Activated T-cell treated with anti-CD3 and anti-CD28 coated beads, Interleukin-2, amount 50 U/mL, for 4 hours (primary cell): ENCODE measurements at places on chromosomes 4 and X. TPM values are rescaled to one million over a fixed set of nuclear protein-coding genes. Genes with fewer than 3 reads are reported as not detected.

DNA sequence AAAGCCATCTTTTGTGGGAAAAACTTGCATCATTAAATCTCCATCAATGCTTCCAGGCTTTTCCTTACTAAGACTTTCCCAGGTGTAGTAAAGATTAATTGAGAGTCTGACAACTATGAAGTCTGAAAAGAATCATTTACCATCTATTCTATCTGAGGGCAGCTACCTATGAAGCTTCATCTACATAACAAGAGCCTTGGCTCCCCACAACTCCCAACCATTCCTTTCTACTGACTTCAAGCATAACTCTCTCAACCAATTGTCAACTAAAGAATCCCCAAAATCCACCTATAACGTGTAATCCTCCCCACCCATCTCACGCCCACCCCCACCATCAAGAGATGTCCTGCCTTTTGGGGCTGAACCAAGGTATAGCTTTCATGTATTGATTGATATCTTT, 101.5 kb upstream of the GABRA2 start:
- no peak for DNase-seq

The CDKL5 gene
- 0.83 TPM for total RNA-seq

DNA sequence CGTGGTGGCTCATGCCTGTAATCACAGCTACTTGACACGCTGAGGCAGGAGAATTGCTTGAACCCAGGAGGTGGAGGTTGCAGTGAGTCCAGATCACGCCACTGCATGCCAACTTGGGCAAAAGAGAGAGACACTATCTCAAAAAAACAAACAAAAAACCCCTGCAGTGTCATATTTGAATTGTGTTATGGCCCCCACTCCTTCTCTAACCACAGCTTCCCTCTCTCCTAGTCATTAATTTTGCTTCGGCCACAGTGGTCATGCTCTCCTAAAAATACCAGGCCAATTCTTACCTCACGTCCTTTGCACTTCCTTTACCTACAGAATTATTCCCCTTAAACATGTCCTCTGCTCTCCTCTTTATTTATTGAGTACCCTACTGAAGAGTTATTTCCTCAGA, 206.1 kb downstream of the PPP3CA start:
- no peak for DNase-seq

DNA sequence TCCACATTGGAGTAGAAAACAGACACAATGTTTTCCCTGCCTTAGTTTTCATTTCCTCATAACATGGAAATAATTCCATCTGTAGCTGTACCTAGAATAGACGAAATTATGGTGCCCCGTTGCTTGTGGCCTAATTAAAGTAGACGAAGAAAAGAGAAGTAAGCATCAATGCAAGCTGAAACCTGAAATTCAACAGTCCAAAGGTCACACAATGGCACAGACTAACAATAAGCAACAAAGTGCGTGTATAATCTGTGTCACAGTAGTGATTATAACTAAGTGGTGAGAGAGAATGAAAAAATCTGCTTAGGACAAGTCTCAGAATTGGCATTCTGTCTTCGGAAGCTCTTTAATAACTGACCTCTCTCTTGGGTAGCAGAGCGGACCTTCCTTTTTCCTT, 24.3 kb downstream of the MAGEB17 start:
- DNase-seq: no peak

The ADAM29 gene
- not detected for total RNA-seq

- DNase-seq: no peak
Observed at GRCh38 chrX:23365541-23365940, 30.9 kb downstream of the PTCHD1 start.

The MAGEE2 gene
- total RNA-seq: not detected

GRCh38 chr4:159505266-159505975, 402.5 kb downstream of the RAPGEF2 start:
- DNase-seq: no peak

GRCh38 chr4:93759506-93759905, 69.0 kb upstream of the ATOH1 start:
- DNase-seq: no peak

GRCh38 chr4:81445196-81445595, 26.5 kb downstream of the RASGEF1B start:
- DNase-seq: no peak

DNA sequence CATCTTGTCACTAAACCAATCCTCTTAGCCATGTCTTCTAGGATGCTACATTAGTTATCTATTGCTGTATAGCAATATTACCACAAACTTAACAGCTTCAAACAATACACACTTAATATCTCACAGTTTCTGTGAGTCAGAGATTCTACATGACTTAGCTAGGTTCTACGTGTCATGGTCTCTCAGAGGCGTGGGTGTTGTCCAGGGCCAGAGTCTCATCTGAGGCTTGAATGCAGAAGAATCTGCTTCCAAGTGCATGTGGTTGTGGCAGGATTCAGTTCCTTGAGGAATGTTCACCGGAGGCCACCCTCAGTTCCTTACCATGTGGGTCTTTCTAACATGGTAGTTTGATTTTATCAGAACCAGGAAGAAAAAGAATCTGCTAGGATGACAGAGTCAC, 26.4 kb downstream of the PPP1R2C start:
- no peak for DNase-seq

DNA sequence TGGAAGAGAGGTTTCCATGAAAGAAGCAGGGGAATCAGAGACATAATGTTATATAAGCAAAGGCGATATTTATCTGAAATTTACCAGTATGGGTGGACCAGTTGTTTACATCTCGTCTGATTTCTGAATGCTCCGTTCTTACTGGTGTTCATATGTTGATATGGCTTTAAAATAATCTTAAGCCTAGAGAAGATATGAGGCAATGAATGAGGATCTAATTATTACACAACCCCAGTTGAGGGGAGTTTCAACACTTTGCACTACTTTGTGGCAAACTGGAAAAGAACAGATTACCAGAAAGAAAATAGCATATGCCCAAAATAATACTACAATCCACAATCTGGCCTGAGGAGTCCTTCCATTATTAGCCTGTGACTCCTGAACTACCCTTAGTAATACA, 263.3 kb upstream of the MAGEB2 start:
- no peak for DNase-seq

The SLC9B2 gene
- 41.7 TPM for total RNA-seq

DNA sequence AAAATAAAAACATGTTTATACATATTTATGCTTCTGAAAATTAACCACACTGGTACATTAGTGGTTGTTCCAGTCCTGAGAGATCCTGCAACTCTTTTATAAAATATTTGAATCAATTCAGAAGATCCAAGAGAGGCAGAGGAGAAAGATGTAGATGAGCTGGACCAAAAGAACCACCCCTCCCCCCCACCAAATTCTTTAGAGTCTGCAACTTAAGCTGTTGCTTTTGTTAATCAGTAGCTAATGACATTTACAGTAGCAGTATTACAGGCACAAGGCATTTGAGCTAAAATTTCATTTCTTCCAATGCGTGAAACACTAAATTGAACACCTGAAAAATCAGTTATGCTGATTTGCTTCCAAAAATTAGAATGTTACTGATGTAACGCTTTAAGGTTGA, 61.5 kb downstream of the PDK3 start:
- no peak for DNase-seq

DNA sequence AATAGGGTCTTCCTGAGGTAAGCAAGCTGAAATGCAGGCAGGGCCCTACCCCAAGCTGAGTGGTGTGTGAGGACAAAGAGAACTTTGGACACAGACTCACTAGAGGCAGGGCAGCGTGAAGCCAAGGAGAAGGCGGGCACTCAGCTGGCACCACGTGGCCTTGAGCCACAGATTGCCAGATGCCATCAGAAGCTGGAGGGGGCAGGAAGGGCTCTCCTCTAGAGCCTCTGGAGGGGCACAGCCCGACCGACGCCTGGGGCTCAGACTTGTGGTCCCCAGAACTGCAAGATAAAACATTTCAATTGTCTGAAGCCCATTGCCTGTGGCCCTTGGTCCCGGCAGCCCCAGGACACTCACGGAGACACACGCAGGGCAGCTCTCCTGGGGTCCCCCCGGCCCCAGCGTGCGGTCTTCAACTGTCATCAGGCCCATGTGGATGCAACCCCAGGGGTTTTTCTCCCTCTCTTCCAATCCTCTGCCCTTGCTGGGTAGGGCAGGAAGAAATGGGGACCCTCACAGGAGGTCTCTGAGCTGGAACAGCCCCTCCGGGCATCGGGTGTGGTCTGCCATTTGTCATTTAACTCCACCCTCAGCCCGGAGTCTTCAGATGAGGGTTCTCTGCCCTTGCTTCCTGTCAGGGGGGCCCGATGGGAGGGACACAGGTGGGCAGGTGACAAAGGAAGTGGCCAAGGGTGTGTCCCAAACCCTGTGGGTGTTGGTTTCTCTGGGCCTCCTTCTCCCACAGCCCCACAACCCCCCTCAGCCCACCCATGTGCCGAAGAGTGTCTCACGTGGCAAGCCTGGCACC, 22.2 kb downstream of the HMX1 start:
- DNase-seq: peak; percentile 3

DNA sequence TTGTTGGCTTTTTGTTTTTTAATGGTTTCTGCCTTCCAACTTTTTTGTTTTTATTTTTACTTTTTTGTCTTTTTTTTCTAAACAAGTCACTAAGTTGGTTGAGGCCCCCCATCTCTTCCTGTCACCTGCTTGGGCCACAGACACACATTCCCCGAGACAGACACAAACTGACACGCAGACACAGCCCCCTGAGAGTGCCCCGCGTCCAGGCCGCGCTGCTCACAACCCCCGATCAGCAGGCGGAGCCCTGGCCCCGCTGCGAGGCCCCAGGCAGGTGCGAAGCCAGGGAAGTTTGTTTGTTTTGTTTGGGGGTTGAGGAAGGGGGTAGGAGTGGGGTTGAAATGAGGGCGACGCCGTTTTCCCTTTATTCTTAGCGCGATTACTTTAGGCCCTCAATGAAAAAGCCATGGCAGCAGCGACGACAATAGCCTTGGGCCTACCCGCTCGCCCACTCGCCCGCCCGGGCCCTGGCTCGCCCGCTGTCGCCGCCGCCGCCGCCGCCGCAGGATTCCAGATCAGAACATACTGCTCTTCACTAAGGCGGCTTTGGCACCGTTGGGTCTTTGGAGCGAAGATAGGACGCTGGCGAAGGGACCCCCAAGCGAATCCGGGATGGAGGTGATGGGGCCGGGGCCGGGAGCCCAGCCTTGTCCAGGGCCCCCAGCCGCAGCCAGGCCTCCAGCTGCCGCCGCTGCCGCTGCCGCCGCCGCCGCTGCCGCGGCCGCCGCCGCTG, 3.1 kb downstream of the PHOX2B start:
- DNase-seq: no peak

DNA sequence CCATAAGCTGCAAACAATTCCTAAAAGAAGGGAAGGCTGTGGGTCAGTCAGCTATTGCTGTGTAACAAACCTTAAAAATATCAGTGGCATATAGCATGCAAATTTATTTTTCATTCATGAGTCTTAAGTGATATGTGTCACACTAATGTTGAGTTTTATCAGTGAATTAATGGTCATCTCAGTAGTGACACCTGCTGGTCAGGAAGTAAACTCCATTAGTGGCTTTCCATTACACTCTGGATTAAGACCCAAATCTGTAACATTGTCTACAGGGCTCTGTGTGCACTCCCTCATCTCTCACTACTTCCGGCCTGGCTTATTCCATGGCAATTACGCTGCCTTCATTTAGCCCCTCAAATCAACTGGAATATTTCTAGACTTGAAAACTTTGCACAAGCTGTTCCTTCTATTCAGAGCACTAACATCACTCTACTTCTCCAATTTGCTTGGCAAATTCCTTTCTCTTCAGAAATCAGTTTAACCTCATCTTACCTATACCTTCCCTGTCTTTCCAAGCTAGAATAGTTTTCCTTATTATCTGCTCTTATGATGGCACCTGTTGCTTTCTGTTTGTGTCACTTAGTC, 217.3 kb upstream of the TAPT1 start:
- DNase-seq: no peak

- no peak for DNase-seq
Observed at GRCh38 chr4:43373201-43373600, 480.7 kb downstream of the GRXCR1 start.

The SPACA5B gene
- not detected for total RNA-seq

The COX18 gene
- total RNA-seq: 23.0 TPM

- DNase-seq: peak; percentile 57
Observed at GRCh38 chr4:108072300-108072699, 82.6 kb downstream of the HADH start.

The MEPE gene
- total RNA-seq: not detected

- no peak for DNase-seq
Observed at GRCh38 chr4:150211016-150211415, 132.8 kb downstream of the DCLK2 start.

DNA sequence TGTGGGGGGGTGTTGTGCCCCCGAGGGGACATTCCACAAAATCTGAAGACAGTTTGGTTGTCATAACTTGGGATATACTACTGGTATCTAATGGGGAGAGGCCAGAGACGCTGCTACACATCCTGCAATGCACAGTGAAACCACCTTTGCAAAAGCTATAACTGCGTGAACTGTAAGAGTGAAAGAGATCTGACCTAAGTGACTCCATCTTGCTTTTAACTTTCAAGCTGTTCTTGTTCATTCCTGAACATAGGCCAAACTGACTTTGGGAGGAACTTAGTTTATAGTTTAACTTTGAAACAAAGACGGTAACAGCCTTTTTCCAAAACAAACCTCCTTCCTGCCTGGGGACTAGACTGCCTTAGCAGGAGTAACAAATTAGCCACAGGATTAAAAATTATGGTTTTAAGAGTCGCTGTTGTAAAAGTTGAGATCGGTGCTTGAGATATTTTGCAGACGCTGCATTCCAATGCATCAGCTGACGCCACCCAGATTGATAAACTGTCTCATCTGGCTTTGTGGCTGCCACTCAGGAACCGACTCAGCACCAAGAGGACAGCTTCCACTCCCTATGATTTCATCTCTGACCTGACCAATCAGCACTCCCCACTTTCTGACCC, 70.9 kb downstream of the ATXN3L start:
- DNase-seq: no peak

GRCh38 chr4:170005472-170005871, 20.7 kb downstream of the MFAP3L start:
- no peak for DNase-seq

DNA sequence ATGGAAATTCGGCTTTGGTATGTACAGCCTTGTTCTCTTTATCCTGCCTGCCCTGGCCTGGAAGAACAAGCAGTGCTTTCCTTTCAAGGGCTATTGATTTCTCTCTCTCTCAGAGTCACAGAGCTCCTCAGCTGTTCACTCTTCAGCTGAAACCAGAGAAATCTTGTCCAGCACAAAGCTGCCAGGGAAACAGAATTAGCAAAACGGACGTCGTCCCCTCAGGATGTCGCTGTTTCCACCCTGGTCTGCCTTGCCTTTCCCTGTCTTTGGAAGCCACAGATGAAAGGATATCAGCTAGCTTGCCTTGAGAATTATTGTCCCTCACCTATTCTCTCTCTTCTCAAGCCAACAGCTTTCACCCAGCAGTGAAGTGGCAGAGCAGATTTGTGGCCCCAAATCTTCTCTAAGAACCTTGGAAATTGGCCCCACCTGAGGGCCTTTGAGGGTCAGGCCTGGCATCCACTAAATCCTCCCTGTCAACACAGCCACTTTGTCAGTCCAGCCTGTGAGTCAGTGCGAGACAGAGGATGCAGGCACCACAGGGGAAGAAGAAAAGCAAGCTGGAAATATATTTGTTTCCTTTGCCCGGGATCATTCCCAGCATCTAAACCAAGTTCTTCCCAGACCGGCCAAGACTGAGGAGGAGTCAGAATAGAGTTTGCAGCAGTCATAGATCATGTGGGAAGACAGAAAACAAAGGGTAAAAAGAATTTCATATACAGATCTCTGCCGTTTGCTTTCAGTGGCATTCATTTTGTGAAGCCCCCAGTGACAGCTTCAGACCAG, 63.8 kb upstream of the MTM1 start:
- no peak for DNase-seq

The KDR gene
- total RNA-seq: not detected

The MGST2 gene
- total RNA-seq: 1.5 TPM

GRCh38 chrX:83108278-83108677, 399.8 kb upstream of the POU3F4 start:
- DNase-seq: no peak
